ENCODE measurements at places on chromosomes 2 and 18. TPM values are rescaled to one million over a fixed set of nuclear protein-coding genes. Genes with fewer than 3 reads are reported as not detected.

Gene GALR1
- not detected for total RNA-seq

GRCh38 chr18:67938660-67939059 lies 422.1 kb upstream of the DSEL start:
- DNase-seq: no peak

- no peak for DNase-seq
These were observed 82.6 kb downstream of the CERKL start for GRCh38 chr2:181574321-181574720.

Gene RALB
- total RNA-seq: 39.4 TPM

Gene MPHOSPH10
- 39.9 TPM for total RNA-seq

DNA sequence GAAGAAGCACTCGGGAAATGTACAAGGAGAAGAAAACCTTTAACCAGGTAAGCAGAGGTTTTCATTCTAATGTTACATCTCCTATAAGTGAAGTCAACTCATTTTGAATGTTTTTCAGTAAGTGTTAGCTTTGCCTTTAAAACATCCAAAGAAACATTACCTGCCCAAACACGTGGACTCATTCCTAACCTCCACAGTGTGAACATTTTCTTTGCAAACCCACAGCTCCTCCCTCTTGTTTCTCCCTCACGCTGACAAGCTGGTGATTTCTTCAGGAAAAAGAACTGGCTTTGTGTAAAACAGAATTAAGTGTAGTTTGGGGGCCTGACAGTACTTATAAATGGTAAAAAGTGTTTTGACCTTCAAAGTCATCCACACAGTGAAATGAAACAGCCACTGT lies 72.5 kb downstream of the MTCL1 start:
- no peak for DNase-seq

Gene BMP10
- not detected for total RNA-seq

Gene ADRA2B
- not detected for total RNA-seq

Gene GORASP2
- total RNA-seq: 65.2 TPM

Gene MERTK
- total RNA-seq: 0.21 TPM

DNA sequence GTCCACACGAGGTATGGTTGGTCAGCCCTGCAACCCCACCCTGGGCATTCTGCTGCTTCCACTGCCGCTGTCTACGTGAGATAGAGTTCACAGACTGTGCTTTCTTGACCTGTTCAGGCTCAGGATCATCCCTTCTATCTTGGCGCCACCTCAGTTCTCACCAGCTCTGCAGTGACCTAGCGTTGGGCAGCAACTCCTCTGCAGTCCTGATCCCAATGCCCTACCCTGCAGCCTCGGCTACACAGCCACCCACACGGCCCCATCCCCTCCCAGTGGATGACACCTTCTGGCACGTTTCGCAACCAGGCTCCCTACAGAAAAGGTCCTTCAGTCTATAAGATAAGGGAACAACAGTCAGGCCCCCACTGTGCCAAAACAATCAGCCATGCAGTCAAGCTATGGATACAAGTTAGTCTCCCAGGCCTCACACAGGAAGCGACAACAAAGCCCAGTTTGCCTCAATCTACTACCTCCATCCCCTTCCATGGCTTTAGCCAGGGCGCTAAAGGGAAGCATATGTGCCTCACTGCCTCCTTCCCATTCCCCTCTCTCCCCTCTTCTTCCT lies 317.9 kb upstream of the PKDCC start:
- no peak for DNase-seq

DNA sequence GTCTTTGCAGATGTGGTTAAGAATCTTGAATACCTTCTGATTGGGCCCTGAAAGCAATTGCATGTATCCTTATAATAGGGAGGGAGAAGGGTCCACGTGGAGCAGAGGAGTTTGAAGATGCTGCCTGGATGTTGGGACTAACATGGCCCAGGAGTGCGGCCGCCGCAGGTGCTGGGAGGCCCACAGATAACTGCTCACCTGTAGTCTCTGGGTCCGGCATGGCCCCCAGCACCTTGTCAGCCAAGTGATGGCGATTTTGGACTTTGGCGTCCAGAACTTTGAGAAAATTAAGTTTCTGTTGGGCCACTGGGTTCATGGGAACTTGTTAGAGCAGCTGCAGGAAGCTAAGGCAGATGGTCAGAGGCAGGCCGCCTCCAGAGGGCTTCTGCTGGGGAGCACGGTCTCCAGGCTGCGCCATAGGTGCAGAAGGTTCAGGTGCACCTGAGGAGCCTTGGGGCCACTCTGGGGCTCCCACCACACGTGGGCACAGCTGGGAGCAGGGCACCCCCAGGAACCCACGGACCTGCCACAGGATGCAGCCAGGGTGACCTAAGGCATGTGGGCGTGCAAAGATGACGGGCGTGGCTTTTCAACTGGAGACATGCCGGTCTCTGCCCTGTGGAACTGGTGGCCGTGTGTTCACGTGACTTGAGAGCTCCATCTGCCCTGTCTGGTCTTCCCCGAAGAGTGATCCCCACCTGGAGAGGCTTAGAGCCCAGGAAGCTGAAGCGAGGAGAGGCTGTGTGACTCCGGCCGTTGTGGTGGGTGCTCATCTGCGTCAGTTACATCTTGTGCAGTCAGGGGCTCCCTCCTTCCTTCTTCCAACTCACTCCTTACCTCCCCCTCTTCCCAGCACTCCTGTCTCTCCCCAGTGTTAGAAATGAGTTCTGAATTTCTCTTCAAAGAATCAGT lies 277.3 kb downstream of the AGAP1 start:
- DNase-seq: no peak

Gene CD8A
- 675 TPM for total RNA-seq

GRCh38 chr18:57436965-57437333 lies 1.8 kb downstream of the ONECUT2 start:
- DNase-seq: no peak

DNA sequence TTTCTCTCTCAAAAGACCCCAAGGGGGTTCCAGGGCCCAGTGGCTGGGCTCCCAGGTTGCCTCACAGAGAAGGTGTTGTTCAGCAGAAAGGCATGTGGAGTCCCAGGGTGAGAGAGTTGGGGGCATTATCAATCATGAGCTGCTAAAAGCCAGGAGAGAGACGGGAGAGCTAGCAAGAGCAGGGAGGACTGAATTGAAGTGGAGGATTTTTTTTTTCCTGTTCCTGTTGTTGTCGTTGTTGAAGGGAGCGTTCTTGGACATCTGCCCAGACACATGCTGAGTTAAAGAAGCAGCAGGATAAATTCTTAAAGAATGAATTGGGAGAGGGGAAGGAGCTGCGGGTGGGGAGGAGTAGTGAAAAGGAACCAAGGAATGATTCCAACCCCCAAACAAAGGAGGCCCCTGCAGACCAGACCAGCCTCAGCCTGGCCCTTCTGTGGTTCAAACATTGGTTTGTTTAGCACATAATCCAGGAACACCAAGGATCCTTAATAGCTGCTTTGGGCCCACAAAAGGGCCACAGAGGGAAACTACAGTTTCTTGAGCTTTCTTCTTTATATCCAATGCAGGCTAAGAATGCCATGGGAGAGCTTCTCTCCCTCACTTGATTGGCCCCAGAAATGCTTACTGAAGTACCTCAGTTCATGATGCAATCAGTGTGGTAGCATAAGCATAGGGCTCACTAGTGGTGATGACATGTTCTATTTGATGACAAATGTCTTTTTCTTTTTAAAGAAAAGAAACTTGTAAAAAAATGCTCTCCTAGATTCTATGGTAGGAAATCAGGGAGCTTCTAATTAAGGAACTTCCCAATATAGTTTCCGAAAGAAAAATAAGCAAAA lies 146.0 kb downstream of the SETBP1 start:
- no peak for DNase-seq

GRCh38 chr2:29894822-29895614 lies 26.4 kb downstream of the ALK start:
- DNase-seq: no peak

GRCh38 chr18:57920036-57920435 lies 116.9 kb upstream of the ATP8B1 start:
- no peak for DNase-seq

- DNase-seq: peak; percentile 36
These were observed 420.2 kb upstream of the CHST9 start for GRCh38 chr18:27605107-27605834.

DNA sequence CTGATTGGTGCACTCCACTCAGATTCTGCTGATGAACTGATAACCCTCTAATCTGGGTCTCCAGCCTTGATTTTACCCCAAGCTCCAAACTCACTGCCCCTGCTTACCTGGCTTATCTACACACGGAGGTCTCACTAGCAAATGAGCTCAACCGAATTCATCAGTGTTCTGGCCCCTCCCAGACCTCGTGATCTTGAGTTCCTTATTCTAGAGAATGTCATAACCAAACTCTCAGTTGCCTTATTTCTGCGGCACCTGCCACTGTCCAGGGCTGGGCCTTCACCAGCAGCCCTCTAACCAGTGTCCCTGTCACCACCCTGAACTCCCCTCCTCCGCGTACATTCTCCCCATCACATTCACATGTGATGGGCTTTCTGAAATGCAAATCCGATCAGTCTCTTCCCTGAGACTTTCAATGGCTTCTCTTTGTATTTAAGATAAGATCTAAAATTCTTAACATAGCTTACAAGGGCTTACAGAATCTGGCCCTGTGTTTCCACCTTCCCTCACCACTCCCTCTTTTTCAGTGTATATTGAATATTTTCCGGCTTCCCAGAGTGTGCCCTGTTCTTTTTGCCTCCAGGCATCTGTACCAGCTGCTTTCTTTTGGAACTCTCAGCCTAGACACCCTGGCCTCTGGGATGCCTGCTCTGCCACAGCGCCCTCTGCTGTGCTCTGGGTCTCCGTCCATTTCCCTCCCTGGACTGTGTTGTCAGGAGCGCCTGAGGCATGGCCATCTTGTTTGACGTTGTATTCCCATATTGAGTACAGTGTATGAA lies 31.1 kb downstream of the NAB1 start:
- peak; percentile 53 for DNase-seq

GRCh38 chr2:144704709-144705095 lies 184.8 kb upstream of the ZEB2 start:
- DNase-seq: no peak

DNA sequence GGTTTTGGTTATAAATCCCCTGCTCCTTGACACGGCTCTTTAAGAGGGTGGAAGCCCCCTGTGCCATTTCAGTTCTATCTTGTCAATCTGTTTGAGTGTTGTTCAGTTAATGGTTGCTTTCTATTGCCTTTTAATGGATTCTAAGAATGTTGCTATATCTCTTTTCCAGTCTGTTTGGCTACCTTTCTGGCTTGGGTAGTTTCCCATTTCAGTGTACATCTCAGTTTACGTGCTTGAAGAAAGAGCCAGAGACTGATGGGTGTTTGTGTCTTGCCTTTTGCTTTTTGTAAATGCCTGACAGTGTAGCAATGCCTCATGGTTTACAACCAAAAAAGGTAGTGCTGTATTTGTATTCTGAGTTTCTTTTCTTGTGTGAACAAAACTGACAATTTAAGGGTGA lies 45.3 kb downstream of the SPATS2L start:
- DNase-seq: no peak

DNA sequence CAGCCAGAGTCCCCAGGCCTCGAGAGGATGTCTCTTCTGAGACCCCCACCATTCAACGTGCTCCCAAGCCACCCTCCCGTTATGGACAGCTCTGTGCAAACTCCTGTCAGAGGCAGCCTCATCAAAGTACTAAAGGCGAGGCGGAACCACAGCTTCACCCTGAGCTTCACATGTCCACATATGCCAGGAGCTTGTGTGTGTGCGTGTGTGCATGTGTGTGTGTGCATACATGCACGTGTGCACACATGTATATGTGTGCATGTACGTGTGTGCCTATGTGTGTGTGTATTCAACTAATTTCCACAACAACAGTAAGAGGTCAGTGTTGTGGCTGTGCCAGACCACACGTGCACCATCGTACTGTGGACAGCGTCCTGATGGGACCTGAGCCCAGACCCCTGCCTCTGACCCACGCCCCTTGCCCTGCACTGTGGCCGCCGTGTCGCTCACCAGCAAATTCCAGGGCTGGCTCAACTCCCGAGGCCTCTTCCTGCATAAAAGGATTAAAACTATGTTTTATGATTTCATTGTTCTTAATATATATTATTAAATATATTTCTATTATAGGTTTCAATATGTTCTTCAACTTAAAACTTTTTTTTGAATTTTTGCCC lies 444.8 kb downstream of the EIPR1 start:
- no peak for DNase-seq

All from activated CD8-positive, alpha-beta T cell treated with anti-CD3 and anti-CD28 coated beads, Interleukin-2, amount 10 ng/mL, durations not matched to agents 7 days and 5 days (primary cell).